Progenitor cell of endocrine pancreas (in vitro differentiated cells): ENCODE measurements at places on chromosomes 3 and 15.
A peak's percentile ranks its signal among the peaks of the same experiment; 100 is the strongest.

- DNase-seq: no peak
These were observed 11.8 kb downstream of the OXSR1 start for GRCh38 chr3:38177181-38177580.

- no peak for DNase-seq
These were observed 598.7 kb upstream of the TGFBR2 start for GRCh38 chr3:30007668-30008067.

DNA sequence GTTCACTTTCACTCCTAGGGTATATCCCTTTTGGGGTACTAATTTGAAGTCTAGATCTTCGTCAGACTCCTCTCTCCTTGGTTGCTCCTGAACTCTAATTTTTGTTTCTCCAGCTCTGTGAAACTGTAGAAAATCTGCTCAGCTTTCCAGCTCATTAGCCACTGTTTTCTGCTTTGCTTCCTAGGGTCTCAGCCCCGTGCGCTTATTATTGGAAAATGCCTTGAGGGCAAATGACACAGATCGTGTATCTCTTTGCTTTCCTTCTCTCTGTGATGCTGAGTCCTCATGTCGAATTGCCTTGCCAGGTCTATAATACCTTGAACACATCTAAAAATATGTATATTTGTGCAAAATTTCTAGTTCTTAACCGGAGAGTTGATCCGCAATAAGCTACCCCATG, 731.1 kb downstream of the EDEM1 start:
- DNase-seq: no peak

DNA sequence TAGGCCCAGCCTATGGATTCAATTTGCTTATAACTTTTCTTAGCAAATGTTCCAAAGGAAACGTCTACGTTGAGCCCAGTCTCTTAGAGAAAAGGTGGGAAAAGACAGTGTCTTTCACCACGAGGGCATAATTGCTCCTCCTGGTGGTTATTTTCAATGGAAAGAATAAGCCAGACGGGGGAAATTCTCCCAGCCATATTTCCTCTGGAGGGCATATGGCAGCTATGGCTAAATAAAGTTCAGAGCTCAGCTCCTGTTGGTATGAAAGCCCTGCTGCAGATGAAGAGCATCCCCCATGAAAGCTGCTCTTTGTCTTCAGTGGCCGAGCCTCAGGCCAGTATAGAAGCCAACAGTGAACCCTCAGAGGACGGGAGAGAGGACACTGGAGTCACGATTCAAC, 297.9 kb downstream of the RYR3 start:
- DNase-seq: no peak

- peak; percentile 21 for DNase-seq
These were observed 64.0 kb upstream of the CPOX start for GRCh38 chr3:98657457-98657856.

GRCh38 chr15:32134842-32135241, 104.5 kb downstream of the CHRNA7 start:
- no peak for DNase-seq
